ENCODE measurements at places on chromosomes 11 and 22. TPM values are rescaled to one million over a fixed set of nuclear protein-coding genes. Genes with fewer than 3 reads are reported as not detected.

The OR52I2 gene
- total RNA-seq: under 0.01 TPM

The OR10D3 gene
- not detected for total RNA-seq

The POU2AF1 gene
- total RNA-seq: not detected

The SMTNL1 gene
- not detected for total RNA-seq

The KRTAP5-1 gene
- total RNA-seq: not detected

The MS4A15 gene
- total RNA-seq: not detected

The SLC22A6 gene
- not detected for total RNA-seq

The PLAAT5 gene
- total RNA-seq: not detected

The ACAT1 gene
- 114 TPM for total RNA-seq

The VPREB1 gene
- not detected for total RNA-seq

The TMEM151A gene
- 0.11 TPM for total RNA-seq

The SYT12 gene
- total RNA-seq: under 0.01 TPM

The SYNGR1 gene
- 8.1 TPM for total RNA-seq

The ACR gene
- total RNA-seq: not detected

The OR8D4 gene
- not detected for total RNA-seq

The FAM111A gene
- 64.7 TPM for total RNA-seq

The FAM180B gene
- total RNA-seq: 0.12 TPM

The TRIM49 gene
- total RNA-seq: not detected

The CDC42BPG gene
- 0.11 TPM for total RNA-seq

The OR5B21 gene
- total RNA-seq: not detected

The HOATZ gene
- total RNA-seq: under 0.01 TPM

The E2F8 gene
- 2.0 TPM for total RNA-seq

The PATE2 gene
- total RNA-seq: 0.22 TPM

The CST6 gene
- total RNA-seq: not detected

The MAPK8IP1 gene
- 10.1 TPM for total RNA-seq

Data from uterine smooth muscle cell (primary cell).